HTR-8/SVneo (cell line): ENCODE measurements at places on chromosomes 3 and 15.
A peak's percentile ranks its signal among the peaks of the same experiment; 100 is the strongest.

DNA sequence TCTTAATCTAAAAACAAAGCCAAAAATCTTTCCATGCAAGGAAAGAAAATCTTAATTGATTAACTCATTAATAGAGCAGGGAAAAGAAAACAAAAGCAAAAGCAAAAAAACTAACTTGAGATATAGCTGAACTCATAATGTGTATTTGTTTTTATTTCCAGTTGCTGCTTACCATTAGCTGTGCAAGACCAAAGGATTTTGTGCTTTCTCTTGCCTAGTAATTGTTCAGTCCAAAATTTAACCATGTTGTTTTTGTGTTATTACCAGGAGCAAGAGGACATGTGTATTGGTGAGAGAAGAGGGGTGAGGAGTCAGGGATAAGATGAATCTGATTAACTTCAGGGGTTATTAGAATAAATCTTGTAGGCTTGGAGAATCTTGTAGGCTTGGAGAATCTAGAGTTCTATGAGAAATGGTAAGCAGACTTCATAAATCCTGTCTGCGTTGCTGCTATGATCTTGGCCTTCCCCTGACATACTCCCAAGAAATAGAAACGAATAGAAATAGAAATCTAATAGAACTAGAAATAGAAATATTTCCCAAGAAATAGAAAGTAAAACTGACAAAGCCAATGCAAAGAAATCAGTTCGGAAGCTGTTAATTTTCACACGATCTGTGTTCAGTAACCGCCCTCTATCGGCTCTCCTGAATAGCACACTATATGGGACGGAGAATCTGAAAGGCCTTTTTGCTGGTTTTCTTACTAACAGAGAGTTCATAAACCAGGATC lies 72.6 kb upstream of the TNFSF10 start:
- peak; percentile 51 for DNase-seq

- no peak for DNase-seq
Measured at GRCh38 chr3:123576122-123576521, 8.7 kb downstream of the HACD2 start.

DNA sequence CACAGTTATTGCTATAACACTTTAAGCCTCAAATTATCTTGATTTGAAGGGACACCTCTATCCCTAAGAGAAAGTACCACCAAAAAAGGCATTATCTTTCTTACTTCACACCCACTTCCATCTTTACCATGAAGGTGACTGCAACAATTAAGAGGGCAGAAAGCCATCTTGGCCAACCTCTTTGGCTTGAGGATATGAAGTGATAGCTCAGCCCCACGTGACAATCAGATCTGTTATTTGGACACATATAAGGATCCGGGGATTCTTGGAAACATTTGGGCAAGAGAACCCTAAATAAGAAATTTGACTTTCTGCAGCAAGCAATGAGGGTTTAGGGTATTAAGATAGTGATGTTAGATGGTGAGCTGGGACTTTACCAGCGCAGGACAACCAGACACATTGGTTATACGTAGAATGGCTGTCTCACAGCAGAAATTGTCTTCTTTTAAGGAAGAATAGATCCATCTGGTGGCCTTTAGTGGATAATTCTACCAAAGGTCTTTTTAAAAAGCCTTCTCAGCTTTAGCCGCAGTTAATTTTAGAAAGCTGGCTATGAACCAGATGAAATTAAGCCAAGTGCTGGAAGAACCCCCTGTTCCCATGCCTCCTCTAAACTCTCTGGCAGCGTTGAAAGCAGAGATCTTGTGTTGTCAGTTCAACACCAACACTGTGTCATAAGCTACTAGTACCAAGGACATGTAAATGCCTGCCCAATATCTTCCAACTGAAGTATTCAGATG lies 12.3 kb downstream of the HCLS1 start:
- no peak for DNase-seq

GRCh38 chr3:128312271-128312670 lies 154.4 kb downstream of the DNAJB8 start:
- no peak for DNase-seq

DNA sequence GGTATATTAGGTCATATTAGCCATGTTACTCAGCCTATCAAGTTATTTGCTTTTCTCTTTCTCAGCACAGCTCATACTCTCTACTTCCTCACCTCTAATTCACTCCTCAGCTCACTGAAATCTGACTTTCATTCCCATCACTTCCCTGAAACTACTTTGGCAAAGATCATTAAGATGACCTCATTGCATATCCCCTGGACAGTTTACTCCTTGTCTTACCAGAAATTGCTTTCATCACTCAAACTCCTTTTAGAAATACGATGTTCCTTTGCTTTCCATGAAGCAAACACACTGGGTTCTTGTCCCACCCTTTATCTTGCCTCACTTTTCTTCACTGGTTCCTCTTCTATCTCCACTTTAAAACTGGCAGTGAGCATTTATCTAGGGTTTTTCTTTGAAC lies 354.4 kb downstream of the TUSC7 start:
- DNase-seq = no peak

DNA sequence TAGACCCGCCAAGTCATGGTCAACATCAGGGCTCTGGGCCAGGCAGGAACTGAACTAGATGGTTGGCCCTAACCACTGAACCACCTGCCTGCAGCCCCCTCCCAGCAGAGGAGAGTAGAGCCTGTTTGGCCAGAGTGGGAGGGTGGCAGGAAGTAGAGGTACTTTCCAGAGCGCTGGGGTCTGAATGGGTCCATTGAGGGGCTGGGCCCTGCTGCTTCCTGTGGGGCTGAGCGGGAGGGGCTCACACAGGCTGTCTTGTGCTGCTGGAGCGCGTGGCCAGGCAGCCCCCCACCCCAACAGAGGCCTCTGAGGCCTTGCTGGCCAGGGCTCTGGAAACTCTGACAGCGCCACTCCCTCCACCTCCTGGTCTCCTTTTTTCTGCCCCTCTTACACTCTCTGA lies 17.4 kb downstream of the CSPG4 start:
- no peak for DNase-seq

GRCh38 chr15:35720019-35720418 lies 174.1 kb upstream of the DPH6 start:
- no peak for DNase-seq

DNA sequence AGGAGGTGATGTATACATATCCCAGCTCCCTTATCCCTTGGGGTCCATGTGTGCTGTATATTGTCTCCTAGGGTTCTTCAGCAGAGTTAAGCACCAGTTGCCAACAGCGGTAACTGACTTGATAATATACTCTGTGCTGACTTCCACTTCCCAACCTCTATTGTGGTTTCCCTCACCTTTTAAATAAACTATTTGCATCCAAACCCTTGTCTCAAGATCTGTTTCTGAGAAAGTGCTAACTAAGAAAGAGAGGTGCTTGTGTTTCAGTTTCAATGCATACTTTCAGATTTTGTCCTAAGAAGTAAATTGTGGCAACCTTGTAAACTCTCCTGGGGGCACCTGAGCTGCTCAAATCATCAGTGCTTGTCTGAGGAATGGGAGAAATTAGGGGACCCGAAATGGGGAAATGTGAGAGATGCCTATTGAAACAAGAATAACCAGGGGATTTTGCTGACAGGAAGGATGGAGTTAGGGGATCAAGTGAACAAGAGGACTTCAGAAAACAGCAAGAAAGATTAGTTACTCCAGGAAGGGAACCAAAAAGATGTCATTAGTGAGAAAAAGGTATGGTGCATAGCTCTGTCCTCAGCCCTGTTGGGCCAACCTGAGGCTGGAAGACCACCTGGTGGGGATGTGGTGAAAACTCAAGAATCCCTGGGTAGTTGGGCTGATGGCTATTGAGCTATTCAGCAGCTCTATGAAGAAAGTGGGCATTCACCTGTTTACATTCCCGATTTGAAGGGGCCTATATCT lies 50.9 kb upstream of the MRPL3 start:
- no peak for DNase-seq

GRCh38 chr15:42133886-42134502 lies 22.4 kb downstream of the PLA2G4F start:
- DNase-seq = peak; percentile 64

GRCh38 chr3:149462581-149463011 lies 11.9 kb upstream of the TM4SF4 start:
- no peak for DNase-seq
